Activated T-cell treated with anti-CD3 and anti-CD28 coated beads, Interleukin-2, amount 50 U/mL, for 24 hours (primary cell): ENCODE measurements at places on chromosomes 3 and 15.

- DNase-seq: no peak
- peaks cover 75% of the 10 kb centered on the region for H3K36me3 ChIP-seq
- H3K27me3 ChIP-seq: no peaks in the 10 kb centered on the region
- peaks cover 70% of the 10 kb centered on the region for H3K4me1 ChIP-seq
These were observed 46.4 kb downstream of the CBLB start for GRCh38 chr3:105822171-105823123.

DNA sequence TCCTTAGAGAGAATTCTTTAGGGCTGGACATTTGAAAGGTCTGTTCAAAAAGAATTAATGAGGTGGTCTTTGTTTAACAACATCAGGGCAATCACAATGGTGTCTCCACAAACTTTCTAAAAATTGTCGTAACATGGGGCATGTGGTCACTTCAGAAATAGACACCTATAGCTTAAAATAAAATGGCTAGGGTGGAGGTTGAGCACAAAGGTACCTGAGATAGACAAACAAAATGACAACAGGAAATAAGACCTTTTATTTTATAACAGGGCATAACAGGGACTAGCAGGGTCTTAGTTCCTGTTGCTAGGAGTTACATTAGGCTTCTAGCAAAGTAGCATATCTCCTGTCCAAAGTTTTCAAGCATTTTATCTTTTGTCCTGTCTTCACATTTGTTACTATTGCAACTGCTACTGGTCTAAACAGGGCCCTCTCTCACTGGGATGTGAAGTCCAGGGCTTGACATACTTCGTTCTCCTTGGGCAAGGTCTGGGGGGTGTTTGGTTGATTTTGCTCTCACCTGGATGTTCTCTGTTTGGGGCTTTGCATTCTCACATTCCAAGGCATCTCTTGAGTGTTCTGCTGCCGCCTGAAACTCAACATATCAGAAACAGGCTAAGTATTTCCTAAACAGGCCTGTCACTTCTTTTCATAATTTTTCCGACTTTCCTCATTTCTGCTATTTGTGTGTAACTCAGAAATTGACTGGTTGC is 3.0 kb downstream of the GCSAM start:
- DNase-seq: no peak
- H3K4me1 ChIP-seq: peaks cover 90% of the 10 kb centered on the region
- no peak overlapping the region for H3K4me3 ChIP-seq
- peaks cover 3% of the 10 kb centered on the region for H3K36me3 ChIP-seq
- peak overlapping the region; percentile 88 for H3K27ac ChIP-seq
- no peaks in the 10 kb centered on the region for H3K27me3 ChIP-seq

- no peaks in the 10 kb centered on the region for H3K4me1 ChIP-seq
- no peak overlapping the region for H3K27ac ChIP-seq
- peaks cover 21% of the 10 kb centered on the region for H3K27me3 ChIP-seq
- H3K36me3 ChIP-seq: no peaks in the 10 kb centered on the region
These were observed 161.8 kb upstream of the BFSP2 start for GRCh38 chr3:133238015-133238414.

DNA sequence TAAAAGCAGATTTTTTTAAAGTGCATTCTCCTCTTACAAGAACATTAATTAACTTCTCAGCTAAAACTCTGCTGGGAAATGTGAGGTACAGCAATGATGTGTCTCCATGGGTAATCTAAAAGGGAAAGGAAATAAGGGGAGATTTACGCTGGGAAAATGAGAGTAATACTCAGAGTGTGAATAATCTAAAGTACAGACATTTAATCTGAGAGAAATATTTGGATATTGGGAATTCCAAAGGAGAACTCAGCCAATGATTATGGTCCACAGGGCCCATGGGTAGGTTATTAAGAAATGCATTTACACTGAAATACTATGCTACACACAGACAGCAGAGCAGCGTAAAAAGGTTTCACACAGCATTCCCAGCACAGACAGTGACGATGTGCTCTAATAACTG is 229.9 kb downstream of the MAGI1 start:
- no peak for DNase-seq
- H3K36me3 ChIP-seq: no peaks in the 10 kb centered on the region
- no peak overlapping the region for H3K27ac ChIP-seq
- no peak overlapping the region for H3K4me3 ChIP-seq

- H3K27ac ChIP-seq: no peak overlapping the region
- peaks cover 53% of the 10 kb centered on the region for H3K27me3 ChIP-seq
- no peak overlapping the region for H3K4me3 ChIP-seq
- no peaks in the 10 kb centered on the region for H3K36me3 ChIP-seq
These were observed 1003.9 kb upstream of the NR2F2 start for GRCh38 chr15:95326431-95327182.

DNA sequence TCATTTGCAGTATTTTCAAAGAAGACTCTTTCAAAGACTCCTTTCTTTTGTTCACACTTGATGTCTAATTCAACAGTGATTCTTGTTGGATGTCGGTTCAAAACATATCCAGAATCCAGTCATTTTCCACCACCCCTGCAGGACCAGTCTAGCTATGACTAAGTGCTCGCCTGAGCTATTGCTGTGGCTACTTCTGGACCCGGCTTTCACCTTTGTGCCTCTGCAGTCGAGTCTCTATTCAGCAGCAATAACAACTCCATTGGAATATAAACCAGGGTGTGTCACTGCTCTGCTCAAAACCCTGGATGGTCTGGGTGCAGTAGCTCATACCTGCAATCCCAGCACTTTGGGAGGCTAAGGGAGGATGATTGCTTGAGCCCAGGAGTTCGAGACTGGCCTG is 55.0 kb downstream of the PRICKLE2 start:
- H3K36me3 ChIP-seq: no peaks in the 10 kb centered on the region
- no peak for DNase-seq
- H3K4me1 ChIP-seq: no peaks in the 10 kb centered on the region

- no peaks in the 10 kb centered on the region for H3K27me3 ChIP-seq
- no peak overlapping the region for H3K4me3 ChIP-seq
- no peak for DNase-seq
- H3K27ac ChIP-seq: peak overlapping the region; percentile 64
- H3K4me1 ChIP-seq: peaks cover 63% of the 10 kb centered on the region
These were observed 8.8 kb downstream of the NUP210 start for GRCh38 chr3:13411186-13411860.

DNA sequence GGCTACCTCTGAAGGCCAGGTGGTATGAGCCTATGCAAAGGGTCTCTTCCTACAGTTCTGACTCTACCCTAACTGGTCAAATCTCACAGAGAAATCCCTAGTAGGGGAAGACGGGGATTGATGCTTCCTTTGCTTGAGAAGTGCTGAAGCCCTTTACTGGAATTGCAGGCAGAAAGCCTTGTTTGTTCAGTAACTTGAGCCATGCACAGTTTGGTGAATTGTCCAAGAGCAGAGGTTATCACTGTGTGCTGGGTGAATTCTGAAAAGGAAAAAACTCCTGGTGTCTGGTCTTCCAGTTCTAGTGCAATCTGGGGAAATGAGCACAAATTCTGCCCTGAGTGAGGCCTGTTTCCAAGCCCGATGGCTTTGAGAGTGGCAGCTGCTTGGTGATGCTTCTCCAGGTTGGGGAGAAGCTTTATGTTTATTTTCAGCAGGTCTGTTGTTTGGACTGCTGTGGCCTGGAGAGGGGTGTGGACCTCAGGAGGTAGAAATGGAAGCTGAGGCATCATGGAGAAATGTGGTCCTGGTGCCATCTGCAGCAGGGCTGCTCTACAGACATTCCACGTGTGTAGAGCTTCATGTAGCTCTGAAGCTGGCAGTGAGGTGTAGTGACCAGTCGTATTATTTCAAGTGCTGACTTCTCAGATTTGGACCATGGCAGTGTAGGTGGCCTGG is 60.9 kb downstream of the ARNT2 start:
- H3K36me3 ChIP-seq: no peaks in the 10 kb centered on the region
- H3K27ac ChIP-seq: no peak overlapping the region
- H3K27me3 ChIP-seq: peaks cover 13% of the 10 kb centered on the region
- no peaks in the 10 kb centered on the region for H3K4me1 ChIP-seq

DNA sequence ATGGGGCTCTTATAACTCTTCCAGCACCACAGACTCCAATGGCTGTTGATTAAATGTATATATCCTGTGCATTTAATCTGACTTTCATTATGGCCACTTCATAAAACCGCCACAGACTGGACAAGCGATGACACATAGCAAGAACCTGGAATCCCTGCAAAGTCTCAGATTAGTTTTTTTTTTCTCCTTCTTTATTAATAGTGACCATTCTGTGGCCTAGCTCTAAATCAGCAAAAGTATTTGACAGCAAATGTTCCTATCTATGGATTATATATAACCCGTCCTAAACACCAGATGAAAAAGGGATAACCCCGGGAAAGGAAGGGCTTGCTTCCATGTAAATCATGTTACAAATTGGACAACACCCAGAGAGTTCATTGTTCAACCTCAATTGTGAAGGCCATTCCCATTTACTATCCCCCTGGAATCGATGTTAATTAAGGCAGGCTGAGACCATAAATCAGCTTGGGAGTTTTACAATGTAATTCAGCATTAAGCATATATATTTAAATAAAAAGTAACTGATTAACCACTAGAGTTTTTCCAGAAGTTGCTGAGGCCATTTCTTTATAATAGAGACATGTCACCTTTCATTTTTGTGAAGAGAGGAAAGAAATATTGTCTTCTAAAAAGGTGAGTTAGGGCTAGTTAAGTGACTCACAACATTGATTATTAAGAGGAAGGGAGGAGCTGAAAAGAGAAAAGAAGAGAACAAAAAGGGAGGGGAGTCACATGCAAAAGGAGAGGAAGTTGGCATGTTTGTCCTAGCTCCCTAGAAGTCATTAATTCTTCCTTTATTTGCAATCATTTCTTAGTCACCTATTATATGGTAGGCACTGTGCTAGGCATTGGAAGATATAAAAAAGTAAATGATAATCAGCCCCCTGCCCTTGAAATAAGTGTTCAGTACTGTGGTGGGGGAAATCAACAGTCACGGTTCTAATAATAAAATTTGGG is 26.2 kb downstream of the ALDH1A2 start:
- DNase-seq: no peak
- H3K27ac ChIP-seq: no peak overlapping the region
- H3K36me3 ChIP-seq: no peaks in the 10 kb centered on the region

- no peak for DNase-seq
- no peak overlapping the region for H3K27ac ChIP-seq
- no peak overlapping the region for H3K4me3 ChIP-seq
- no peaks in the 10 kb centered on the region for H3K27me3 ChIP-seq
- H3K4me1 ChIP-seq: no peaks in the 10 kb centered on the region
These were observed 960.2 kb downstream of the TUSC7 start for GRCh38 chr3:117669774-117670173.

DNA sequence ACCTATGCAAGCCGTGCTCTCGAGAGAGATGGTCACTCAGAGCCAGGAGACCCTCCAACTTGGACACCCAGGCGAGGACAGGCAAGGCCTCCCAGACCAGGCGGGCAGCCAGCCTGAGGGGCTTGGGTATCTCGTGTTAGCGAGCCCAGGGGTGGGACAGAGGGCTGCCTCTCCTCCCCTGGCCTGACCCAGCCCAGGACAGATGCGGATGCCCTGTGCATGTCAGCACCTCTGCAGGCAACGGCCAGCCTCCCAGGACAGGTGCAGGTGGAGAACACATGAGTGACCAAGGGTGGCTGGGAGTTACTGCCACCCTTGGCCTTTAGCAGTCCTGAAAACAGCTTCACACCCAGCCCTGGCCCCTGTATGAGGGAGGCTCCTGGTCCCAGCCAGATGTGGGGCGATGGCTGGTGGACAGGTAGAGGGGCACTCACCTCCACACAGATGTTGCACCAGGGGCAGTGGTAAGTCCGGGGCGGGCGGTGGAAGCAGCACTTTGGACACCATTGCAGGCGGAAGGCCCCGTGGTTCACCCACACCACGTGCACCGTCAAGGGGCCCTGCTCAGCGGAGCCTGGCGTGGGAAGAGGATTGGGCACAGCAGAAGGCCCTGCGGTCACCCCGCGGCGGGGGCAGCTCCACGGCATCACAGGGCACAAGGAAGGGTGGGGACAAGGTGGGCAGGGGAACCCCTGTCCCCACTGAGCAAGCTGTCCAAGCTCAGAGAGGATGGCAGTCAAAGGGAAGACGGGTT is 2.1 kb downstream of the ZDHHC19 start:
- H3K4me3 ChIP-seq: no peak overlapping the region
- no peak for DNase-seq
- H3K27me3 ChIP-seq: no peaks in the 10 kb centered on the region
- H3K27ac ChIP-seq: no peak overlapping the region
- H3K36me3 ChIP-seq: no peaks in the 10 kb centered on the region

- peaks cover 59% of the 10 kb centered on the region for H3K36me3 ChIP-seq
- H3K27me3 ChIP-seq: no peaks in the 10 kb centered on the region
- no peak for DNase-seq
- no peak overlapping the region for H3K4me3 ChIP-seq
These were observed 272.6 kb downstream of the SUCLG2 start for GRCh38 chr3:67381667-67382272.

DNA sequence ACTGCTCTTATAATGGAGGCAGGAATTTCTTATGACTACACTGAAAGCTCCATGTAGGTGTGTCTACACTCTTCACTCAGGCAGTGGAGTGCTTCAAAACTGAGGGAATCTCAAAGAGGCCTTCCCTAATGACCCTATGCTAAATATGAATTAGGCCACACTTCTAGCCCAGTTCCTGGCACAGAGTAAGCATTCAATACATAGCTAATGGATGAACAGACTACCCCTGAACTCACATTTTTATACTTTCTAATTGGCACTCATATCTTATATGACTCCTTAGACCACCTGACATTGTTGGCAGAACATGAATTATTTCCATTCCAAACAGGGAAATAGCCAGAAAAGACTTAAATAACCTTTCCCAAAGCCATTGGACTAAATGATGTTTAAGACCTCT is 3.4 kb downstream of the RARRES1 start:
- H3K27me3 ChIP-seq: peaks cover 11% of the 10 kb centered on the region
- no peak overlapping the region for H3K27ac ChIP-seq
- H3K4me1 ChIP-seq: peaks cover 26% of the 10 kb centered on the region

GRCh38 chr15:70033109-70033508 is 64.6 kb downstream of the TLE3 start:
- H3K27me3 ChIP-seq: no peaks in the 10 kb centered on the region
- H3K4me1 ChIP-seq: no peaks in the 10 kb centered on the region
- H3K36me3 ChIP-seq: no peaks in the 10 kb centered on the region
- no peak overlapping the region for H3K4me3 ChIP-seq

- no peaks in the 10 kb centered on the region for H3K36me3 ChIP-seq
- peaks cover 39% of the 10 kb centered on the region for H3K4me1 ChIP-seq
- H3K27ac ChIP-seq: no peak overlapping the region
- DNase-seq: no peak
- no peak overlapping the region for H3K4me3 ChIP-seq
These were observed 191.1 kb downstream of the PLCH1 start for GRCh38 chr3:155553780-155554179.

DNA sequence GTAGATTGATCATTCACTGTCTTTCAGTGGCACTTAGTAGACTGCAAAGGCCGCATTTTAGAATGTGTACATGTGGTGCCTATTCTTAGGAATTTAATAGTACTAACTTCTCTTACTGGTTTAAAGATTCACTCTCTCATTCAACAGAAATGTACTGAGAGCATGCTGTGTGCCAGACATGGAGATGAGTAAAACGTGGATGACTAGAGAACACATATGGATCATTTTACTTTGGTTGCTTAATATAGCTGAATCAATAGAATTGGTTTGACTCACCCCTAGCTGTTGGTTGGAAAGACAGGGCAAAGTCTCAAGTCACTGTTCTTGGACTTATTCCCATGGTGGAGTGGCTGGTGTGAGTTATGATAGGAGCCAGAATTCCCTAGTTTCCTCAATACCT is 109.1 kb upstream of the TNFAIP8L3 start:
- peaks cover 1% of the 10 kb centered on the region for H3K4me1 ChIP-seq
- peaks cover 21% of the 10 kb centered on the region for H3K27me3 ChIP-seq
- H3K36me3 ChIP-seq: no peaks in the 10 kb centered on the region
- H3K27ac ChIP-seq: no peak overlapping the region

GRCh38 chr15:55007561-55007960 is 189.2 kb downstream of the RSL24D1 start:
- H3K36me3 ChIP-seq: no peaks in the 10 kb centered on the region
- no peak overlapping the region for H3K27ac ChIP-seq
- DNase-seq: no peak
- no peak overlapping the region for H3K4me3 ChIP-seq
